Vagina (tissue), 2 donors: ENCODE measurements at places on chromosomes 2 and 18. TPM values are rescaled to one million over a fixed set of nuclear protein-coding genes. Genes with fewer than 3 reads are reported as not detected.

- no peak for DNase-seq
- no peak overlapping the region for H3K4me3 ChIP-seq
- H3K4me1 ChIP-seq: no peaks in the 10 kb centered on the region
Measured at GRCh38 chr18:1999387-1999786, 571.9 kb downstream of the METTL4 start.

GRCh38 chr2:3176071-3176868 lies 201.3 kb downstream of the EIPR1 start:
- no peak overlapping the region for H3K27ac ChIP-seq
- H3K27me3 ChIP-seq: no peaks in the 10 kb centered on the region
- peaks cover 9% of the 10 kb centered on the region for H3K4me1 ChIP-seq
- DNase-seq: no peak
- H3K36me3 ChIP-seq: no peaks in the 10 kb centered on the region

DNA sequence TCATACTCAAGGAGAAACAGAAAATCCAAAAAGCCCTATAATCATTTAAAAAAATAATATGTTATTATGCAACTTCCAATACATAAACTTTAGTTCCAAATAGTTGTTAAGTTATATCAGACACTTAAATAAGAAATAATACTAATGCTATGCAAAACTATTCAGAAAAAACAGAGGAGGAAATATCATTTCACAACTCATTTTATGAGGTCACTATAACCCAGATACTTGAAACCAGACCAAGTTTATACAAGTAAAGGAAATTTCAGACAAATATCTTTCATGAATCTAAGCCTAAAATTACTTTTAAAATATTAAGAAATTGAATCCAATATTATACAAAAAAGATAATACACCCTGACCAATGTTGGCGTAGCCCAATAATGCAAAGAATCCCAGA lies 260.8 kb downstream of the CD226 start:
- no peaks in the 10 kb centered on the region for H3K27me3 ChIP-seq
- no peak overlapping the region for H3K4me3 ChIP-seq
- no peaks in the 10 kb centered on the region for H3K4me1 ChIP-seq
- H3K36me3 ChIP-seq: no peaks in the 10 kb centered on the region

- no peak for DNase-seq
- no peaks in the 10 kb centered on the region for H3K27me3 ChIP-seq
- H3K27ac ChIP-seq: no peak overlapping the region
- peaks cover 22% of the 10 kb centered on the region for H3K4me1 ChIP-seq
Measured at GRCh38 chr2:64451051-64451450, 2.9 kb upstream of the LGALSL start.

DNA sequence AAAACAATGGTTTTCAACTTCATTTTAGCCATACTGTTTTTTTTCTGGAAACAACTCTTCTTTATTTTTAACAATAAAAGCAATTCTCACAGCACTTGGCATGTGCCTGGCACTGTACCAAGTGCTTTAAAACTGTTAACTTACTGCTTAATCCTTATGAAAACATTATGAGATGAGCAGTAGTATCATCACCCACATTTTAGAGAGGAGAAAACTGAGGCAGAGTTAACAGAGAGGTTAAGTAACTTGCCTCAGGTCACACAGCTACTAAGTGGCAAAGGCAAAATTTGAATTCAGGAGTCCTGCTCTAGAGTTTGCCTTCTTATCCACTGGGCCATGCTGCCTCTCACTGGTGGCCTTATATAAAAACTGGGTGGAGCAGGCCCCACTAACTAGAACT lies 23.2 kb downstream of the CTIF start:
- H3K36me3 ChIP-seq: no peaks in the 10 kb centered on the region
- no peak overlapping the region for H3K27ac ChIP-seq
- peaks cover 16% of the 10 kb centered on the region for H3K4me1 ChIP-seq
- no peaks in the 10 kb centered on the region for H3K27me3 ChIP-seq
- no peak overlapping the region for H3K4me3 ChIP-seq

DNA sequence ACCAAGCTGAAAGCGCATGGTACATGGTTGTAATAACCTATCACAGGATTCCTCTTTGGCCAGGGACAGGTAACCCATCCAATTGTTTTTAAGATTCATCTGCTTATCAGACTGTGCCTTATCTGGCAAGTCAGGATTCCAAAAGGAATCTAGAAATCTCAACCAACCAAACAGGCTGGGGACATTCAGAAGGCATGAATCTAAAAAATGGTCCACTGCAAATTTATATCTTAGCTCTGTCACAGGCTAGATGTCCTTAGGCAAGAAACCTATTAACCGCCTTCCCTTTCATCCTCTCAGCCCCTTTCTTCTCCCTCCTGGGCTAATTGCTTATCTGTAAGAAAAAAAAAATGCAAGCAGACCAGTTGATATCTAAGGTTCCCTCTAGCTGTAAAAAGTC lies 4.3 kb downstream of the LRP2 start:
- peaks cover 17% of the 10 kb centered on the region for H3K4me1 ChIP-seq
- no peak overlapping the region for H3K27ac ChIP-seq
- no peak for DNase-seq
- H3K27me3 ChIP-seq: no peaks in the 10 kb centered on the region
- H3K36me3 ChIP-seq: no peaks in the 10 kb centered on the region

GRCh38 chr2:60309336-60309735 lies 244.1 kb downstream of the BCL11A start:
- H3K36me3 ChIP-seq: no peaks in the 10 kb centered on the region
- no peak overlapping the region for H3K27ac ChIP-seq
- peaks cover 5% of the 10 kb centered on the region for H3K4me1 ChIP-seq
- no peak for DNase-seq
- H3K4me3 ChIP-seq: no peak overlapping the region
- no peaks in the 10 kb centered on the region for H3K27me3 ChIP-seq

GRCh38 chr2:160132761-160133160 lies 67.3 kb downstream of the ITGB6 start:
- no peak overlapping the region for H3K4me3 ChIP-seq
- H3K36me3 ChIP-seq: no peaks in the 10 kb centered on the region
- no peak overlapping the region for H3K27ac ChIP-seq
- DNase-seq: no peak
- H3K27me3 ChIP-seq: no peaks in the 10 kb centered on the region

- H3K4me1 ChIP-seq: no peaks in the 10 kb centered on the region
- no peaks in the 10 kb centered on the region for H3K27me3 ChIP-seq
- H3K4me3 ChIP-seq: no peak overlapping the region
- no peak for DNase-seq
Measured at GRCh38 chr2:192570788-192571187, 376.1 kb upstream of the TMEFF2 start.

- no peak for DNase-seq
- H3K27ac ChIP-seq: no peak overlapping the region
- no peaks in the 10 kb centered on the region for H3K36me3 ChIP-seq
- no peaks in the 10 kb centered on the region for H3K27me3 ChIP-seq
- H3K4me1 ChIP-seq: no peaks in the 10 kb centered on the region
- no peak overlapping the region for H3K4me3 ChIP-seq
Measured at GRCh38 chr2:240478346-240479110, 43.1 kb downstream of the GPC1 start.

DNA sequence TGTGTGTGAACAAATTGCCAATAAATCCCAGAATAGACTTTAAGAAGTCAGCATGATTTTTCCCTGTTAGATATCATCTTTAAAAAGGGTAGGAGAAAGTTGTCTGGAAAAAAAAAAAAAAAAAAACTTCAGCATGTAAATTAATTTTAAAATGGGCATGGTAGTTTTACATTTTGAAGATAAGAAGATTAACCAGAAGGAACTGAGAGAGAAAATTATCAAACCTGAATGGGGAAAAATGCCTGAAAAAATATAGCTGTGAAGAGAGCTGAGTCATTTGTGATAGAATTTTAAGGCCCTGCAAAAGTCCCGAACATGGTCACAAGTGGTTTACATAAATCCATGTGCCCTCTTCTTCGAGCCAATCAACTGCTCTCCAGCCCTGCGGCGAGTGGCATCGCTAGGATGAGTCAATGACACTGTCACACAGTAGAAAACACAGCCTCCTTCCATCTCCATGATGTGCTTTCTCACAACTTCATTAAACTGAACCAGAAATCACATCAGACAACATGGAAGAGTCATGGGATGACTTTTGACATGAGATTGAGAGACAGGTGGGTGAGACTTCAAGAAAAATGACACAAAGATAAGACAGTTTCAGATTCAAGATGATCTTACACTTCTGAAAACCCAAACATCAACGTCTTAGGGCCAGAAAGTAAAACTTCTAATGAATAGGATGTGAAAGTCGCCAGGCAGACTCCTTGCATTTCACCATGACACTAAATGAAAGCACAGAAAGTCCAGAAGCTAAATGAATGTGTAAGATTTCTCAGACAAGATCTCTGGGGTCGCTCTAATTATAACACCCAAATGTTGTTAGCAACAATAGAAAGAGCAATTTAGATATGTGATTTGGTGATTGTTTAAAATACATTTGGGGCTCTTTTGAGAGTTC lies 273.0 kb upstream of the ID2 start:
- H3K27me3 ChIP-seq: no peaks in the 10 kb centered on the region
- no peak overlapping the region for H3K27ac ChIP-seq
- no peak for DNase-seq
- H3K4me3 ChIP-seq: no peak overlapping the region

DNA sequence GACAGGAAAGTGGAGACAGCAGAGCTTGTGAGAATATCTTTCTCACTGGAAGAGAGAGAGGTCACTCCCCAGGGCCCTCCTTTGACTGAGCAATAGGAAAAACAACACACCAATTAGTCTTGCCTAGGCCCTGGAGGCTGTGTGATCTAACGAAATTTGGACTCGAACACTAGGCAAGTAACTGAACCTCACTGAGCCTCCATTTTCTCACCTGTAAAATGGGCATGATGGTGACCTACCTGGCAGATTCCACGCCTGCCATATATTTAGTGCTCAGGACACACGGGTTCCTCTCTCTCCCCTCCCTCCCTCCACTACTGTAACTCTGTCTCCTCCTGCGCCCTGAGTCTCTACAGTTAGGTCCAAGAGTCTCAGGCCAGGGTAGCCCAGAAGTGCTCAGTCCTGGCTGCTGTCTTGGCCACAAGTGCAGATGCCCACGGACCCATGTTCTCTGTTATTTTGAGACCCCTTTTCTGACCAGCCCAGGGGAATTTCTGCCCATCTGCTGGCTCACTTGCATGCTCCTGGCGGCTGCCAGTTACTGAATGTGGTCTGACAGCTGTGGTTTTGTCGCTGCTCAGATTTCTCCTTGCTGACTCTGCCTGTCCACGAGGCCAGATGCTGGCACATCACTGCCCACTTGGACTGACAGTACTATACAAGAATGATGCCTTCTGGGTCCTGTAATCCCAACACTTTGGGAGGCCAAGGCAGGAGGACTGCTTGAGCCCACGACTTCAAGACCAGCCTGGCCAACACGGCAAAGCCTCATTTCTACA lies 9.6 kb upstream of the GIGYF2 start:
- DNase-seq: no peak
- H3K27ac ChIP-seq: no peak overlapping the region
- H3K4me1 ChIP-seq: no peaks in the 10 kb centered on the region
- no peaks in the 10 kb centered on the region for H3K36me3 ChIP-seq
- no peaks in the 10 kb centered on the region for H3K27me3 ChIP-seq
- H3K4me3 ChIP-seq: no peak overlapping the region

GRCh38 chr2:207073801-207074678 lies 91.7 kb downstream of the KLF7 start:
- H3K27me3 ChIP-seq: no peaks in the 10 kb centered on the region
- no peak overlapping the region for H3K4me3 ChIP-seq
- no peak overlapping the region for H3K27ac ChIP-seq
- no peaks in the 10 kb centered on the region for H3K4me1 ChIP-seq
- H3K36me3 ChIP-seq: no peaks in the 10 kb centered on the region
- DNase-seq: no peak

GRCh38 chr2:201777869-201778268 lies 2.9 kb downstream of the ALS2 start:
- H3K4me1 ChIP-seq: peaks cover 13% of the 10 kb centered on the region
- H3K27me3 ChIP-seq: no peaks in the 10 kb centered on the region
- no peaks in the 10 kb centered on the region for H3K36me3 ChIP-seq
- no peak overlapping the region for H3K4me3 ChIP-seq
- no peak for DNase-seq
- no peak overlapping the region for H3K27ac ChIP-seq

- H3K27me3 ChIP-seq: no peaks in the 10 kb centered on the region
- H3K27ac ChIP-seq: no peak overlapping the region
- H3K4me3 ChIP-seq: no peak overlapping the region
- no peaks in the 10 kb centered on the region for H3K36me3 ChIP-seq
Measured at GRCh38 chr2:191051177-191051576, 37.2 kb upstream of the STAT1 start.

Gene TYW5
- 5.2 TPM for total RNA-seq

Gene PXDN
- 33.6 TPM for total RNA-seq

Gene MXD1
- 55.2 TPM for total RNA-seq

Gene IL36G
- not detected for total RNA-seq

Gene CTAGE1
- total RNA-seq: not detected

Gene UCN
- total RNA-seq: 3.2 TPM

Gene CNRIP1
- 43.2 TPM for total RNA-seq

Gene CCDC148
- not detected for total RNA-seq
